ENCODE measurements at places on chromosomes 12 and 14.

DNA sequence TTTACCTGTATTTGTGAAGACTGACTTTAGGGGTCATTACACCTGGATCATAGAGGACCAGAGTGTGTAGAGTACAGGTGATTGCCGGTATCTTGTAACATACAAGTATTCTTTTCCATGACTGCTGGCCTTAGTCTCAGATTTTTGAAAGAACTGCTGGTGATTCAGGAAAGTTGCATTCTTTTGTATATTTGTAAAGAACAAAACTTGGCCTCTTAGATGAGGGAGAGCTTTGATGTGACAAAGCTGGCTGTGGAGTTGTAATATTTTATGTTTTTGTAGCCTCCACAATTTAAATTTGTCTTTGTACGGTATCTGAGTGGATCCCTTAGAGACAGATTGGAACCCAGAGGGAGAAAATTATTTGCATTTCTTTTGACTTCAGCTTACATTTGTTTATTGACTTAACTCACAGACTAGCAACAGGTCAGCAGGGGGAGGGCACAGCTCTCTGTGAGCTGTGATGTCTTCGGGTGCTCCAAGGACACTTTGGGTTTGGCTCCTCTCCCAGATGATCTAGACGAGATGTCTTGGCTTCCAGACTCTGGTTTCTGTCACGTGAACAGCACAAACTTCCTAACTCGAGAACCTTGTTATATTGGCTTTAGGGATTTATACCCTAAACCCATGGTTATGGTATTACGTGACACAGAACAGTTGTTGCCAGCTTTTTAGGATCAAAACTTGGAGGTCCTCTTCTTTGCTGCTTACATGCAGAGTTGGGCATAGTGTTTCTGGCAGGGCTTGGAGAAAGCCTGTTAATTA is 65.9 kb downstream of the DAAM1 start:
- peak; percentile 70 for DNase-seq

DNA sequence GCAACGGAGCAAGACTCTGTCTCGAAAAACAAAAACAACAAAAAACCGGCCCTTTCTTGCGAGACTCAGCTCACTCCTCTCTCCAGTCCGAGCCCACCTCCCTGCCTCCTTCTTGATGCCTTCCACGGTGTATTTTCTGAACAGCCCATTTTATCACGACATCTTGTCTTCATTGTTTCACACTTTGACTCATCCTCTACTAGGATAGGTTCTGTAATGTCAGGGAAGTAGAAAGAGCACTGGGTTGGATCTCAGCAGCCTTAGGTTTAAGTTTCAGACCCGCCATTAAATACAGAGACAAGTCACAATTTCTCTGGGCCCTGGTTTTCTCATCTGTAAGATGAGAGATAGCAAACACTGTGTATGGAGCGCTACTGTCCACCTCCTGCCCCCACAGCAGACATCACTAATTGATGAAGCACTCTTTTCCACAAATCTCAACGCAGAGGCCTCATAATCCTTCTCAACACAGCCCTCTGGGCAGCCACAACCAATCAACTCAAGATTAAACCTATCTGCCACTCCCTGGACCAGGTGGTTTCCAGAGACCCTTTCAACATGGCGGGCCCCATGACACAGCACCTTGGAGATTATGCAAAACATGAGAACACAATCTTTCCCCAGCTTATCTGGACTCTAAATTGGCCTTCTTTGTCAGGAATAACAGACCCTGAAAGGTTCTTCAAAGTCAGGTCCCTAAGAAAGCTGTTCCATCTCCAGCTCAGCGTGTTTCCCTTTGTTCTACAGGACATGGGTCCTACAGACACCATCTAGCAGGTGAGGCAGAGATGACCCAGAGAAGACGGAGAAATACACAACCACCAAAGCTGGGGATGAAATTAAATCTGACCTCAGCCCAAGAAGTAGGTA is 35.6 kb downstream of the CCDC88C start:
- DNase-seq = no peak

- DNase-seq = no peak
Observed at GRCh38 chr14:101083564-101084435, 180.3 kb upstream of the RTL1 start.

DNA sequence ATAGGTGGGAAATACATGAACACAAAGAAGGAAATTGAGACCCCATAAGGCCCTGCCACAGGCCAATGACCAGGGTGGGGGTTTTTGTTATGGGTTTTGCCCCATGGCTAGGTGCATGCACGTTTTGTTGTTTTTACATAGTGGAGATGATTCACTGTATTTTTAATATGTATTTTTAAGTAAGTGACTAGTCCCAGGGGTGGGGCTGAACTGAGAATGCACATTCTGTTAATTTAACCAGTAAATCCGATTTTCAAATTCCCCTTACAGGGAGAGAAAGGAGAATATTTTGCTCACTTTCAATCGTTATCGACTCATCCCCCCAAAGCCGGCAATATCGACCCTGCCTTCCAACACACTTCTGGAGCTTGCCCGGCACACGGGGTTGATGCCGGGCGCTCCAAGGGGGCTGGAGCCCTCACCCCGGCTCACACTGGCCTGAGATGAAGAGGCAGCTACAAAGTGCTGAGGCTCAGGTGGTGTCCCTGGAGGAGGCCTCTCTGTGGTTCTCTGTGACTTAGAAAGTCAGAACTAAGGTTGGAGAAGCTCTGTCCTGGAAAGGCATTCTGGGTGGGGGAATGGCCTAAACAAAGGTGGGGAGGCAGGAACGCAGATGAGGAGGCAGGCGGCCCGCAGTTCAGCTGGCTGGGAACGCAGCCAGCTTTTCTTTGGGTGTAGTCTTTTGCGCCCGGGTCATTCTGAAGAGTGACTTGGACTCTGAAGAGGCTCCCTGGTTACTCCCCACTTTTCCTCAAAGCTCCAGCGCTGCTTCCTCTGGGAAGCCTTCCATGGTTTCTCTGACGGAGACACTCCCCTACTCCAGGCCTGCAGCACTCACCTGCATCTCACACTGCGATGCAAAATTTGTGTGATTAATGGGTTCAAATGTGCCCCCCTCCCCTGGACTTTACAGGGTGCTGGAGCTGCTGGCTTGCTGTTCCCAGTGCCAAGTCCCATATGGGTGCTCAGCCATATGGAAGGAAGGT is 50.7 kb upstream of the DLK1 start:
- DNase-seq = no peak

Measured in non-pigmented ciliary epithelial cell (primary cell).